ENCODE measurements at places on chromosomes 3 and 15.
A peak's percentile ranks its signal among the peaks of the same experiment; 100 is the strongest.

GRCh38 chr15:33132233-33132580 lies 62.3 kb downstream of the FMN1 start:
- no peak for DNase-seq

DNA sequence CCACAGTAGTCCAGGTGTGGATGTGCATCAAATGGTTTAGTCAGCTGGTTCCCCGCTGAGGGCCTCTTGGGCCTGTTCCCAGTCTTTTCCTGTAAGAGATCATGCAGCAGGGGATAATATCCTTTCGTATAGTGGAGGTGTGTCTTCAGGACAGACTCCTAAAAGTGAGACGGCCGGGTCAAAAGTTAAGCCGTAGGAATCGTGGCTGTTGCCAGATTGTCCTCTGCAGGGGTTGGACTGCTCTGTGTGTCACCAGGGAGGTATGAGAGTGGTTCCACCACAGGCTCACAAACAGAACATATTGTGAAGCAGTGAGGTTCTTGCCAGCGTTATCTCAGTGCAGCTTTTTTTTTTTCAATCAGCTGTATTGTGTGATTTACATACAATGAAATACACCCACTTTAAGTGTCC lies 95.0 kb downstream of the VGLL4 start:
- no peak for DNase-seq

DNA sequence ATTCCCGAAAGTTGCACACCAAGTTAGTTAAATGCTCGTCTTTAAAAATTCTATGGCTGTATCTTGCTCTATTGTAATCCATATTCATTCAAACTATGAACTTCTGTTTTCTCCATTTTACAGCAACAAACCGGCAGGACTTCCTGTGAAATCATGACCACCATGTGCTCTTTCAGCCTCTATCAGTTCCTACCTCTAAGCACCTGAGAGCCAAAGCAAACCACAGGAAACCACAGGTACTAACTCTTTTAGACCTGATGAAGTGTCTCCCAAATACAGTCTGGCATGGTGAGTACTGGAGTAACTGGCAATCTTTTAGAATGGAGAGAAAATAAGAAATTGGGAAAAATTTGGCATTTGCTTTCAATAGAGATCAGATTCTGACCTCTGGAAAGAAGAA lies 186.5 kb upstream of the SLITRK3 start:
- DNase-seq: no peak

GRCh38 chr15:63531586-63531985 lies 27.2 kb downstream of the USP3 start:
- no peak for DNase-seq

- DNase-seq: no peak
These were observed 101.4 kb upstream of the TRPM1 start for GRCh38 chr15:31202953-31203352.

DNA sequence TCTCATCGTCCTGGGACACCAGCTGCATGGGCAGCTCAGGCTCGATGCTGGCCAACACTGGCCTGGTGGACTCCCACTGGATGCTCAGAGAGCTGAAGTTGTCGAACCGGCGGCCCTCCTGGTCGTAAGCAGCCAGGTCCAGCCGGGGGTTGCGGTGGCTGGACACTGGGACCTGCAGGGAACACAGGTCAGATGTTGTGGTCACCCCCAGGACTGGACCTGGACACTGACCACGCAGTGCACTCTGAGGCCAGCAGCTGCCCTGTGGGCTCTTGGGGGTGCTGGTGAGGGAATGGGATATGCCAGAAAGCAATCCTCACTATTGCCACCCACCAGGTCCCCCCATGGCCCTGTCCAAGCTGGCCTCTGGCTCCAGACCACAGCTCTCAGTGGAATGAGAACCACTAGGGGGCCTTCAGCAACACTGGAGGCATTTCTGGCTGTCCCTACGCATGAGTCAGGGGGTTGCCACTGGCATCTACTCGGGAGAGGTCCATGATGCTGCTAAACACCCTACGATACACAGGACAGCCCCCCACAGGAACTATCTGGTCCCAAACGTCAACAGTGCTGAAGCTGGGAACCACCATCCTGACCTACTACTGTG lies 66.1 kb downstream of the NUP210 start:
- DNase-seq: no peak

- no peak for DNase-seq
These were observed 52.5 kb downstream of the ADCY5 start for GRCh38 chr3:123396171-123397049.

DNA sequence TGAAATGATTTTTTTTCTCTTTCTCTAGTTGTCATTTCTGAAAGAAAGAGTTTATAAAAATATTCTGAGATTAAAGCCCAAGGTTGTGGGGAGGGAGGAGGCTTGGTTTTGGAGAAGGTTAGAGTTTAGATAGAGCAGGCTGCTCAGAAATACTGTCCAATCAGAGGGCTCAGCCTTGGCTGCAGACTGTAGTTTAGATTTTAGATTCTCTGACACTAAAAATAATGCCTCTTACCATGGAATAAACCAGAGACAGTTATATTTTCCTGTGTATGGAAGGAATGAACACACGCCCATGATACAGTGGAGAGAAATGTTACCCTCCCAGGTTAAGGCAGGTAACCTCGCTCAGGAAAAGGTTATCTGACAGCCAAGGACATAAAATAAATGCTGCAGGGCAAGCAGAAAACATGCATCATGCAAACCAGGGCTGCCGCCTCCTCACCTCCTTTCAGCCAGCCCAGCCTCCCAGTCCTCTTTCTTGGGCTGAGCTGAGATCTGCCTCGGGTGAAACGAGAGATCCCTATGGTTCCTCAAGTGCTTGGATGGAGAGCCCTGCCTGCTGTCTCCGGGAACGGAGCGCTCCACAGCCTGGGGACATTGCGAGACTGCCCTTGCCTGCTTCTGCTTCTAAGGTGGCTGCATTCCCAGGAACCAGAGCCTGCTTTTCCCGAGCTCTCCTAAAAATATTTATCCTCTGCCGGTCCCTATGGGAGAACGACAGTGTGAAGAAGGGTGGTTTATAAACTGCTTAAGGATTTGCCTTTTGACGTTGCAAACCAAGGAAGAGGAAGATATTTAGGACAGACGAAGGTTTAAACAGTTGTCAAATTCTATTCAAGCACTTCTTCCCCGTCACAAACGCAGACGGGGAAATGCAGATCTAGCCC lies 848 bp downstream of the NCEH1 start:
- DNase-seq: peak; percentile 10

- DNase-seq: no peak
These were observed 315.1 kb upstream of the PROK2 start for GRCh38 chr3:72100080-72100511.

DNA sequence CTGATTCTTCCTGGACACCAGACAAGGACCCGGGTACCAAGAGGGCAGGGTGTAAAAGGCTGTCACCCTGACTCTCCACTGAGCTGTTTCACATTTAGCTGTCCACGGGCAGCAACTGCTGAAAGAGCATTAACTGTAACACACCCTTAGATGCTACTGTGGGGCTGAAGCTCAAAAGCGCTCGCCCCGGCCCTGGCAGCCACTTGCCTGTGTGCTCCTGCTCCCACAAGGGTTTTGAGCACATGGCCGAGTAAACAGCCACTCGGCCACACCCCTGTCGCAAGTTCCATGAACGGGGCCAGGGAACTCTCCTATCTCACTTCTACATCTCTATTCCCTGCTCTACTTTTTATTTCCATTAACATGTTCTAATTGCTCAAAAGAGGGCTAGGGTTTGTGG lies 421.7 kb downstream of the TUSC7 start:
- DNase-seq: no peak

GRCh38 chr3:128348805-128349531 lies 117.7 kb downstream of the DNAJB8 start:
- DNase-seq: no peak

DNA sequence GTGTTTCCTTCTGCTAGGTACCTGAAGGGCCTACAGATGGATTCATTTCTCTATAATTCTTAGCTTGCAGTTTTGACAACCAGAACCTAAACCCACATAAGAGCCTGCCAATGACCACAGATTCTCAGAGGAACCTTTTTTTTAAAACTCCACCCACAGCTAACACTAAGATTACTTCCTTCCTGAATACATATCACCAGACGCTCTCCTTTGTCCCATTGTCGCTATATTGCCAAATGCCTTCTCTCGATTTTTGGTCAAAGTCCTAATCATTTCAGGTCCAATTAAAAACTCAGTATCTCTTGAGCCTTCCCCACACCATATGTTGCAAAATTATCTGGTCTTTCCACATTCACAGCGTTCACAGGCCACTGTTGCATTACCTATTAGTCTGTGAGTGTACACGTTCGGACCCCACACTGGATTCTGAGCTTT lies 12.4 kb downstream of the ZNF710 start:
- DNase-seq: peak; percentile 42

DNA sequence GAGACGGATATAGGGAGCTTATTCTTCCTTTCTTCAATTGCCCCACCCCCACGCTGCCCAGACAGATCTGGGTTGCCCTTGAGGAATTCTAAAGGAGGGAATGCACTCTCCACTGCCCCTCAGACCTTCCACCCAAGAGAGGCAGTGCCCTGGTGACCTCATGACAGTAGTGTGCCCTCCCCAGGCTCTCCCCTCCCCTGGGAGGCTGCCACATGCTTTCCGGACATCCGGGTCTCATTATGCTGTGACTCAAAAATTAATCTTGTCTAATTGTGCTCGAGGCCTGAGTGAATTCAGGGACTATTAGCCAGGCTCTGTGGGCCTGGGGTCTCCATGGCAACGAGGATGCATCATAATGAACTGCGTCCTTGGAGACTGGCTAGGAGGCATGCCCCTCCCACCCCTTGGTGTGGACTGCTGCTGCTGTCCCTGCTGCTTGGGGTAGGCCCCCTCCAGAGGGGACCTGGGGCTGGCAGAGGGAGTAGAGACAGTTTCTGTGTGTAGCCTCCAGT lies 20.8 kb downstream of the CORO2B start:
- DNase-seq: no peak

- no peak for DNase-seq
These were observed 19.4 kb upstream of the UBE2E2 start for GRCh38 chr3:23183731-23184130.

- no peak for DNase-seq
These were observed 280.4 kb downstream of the SLC9A9 start for GRCh38 chr3:143567823-143568222.

DNA sequence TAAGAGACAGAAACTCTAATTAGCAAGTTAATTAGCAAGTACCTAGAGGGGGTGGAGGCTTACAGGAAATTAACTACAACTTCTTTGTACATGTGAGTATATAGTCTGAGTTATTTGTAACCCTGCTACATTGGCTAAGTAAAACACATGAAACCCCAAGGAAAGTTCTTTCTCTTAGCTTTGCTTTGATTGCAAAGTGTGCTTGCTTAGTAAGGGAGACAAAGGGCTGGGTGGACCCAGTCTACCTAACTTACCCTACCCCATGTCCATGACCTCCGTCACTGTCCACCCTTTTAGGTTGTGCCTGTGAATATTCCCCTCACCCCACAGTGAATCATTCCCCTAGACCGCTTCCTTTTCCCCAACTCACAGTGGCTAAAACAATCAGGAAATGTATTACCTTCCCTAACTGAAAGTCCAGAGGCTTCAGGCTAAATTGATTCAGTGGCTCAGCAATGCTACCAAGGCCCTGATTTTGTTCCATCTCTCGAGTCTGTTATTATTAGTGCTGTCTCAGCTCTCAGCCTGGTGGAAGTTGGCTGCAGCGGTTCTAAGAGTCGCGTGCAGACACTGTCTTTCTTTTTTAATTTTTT lies 31.1 kb upstream of the RYR3 start:
- no peak for DNase-seq

Measured in activated CD4-positive, alpha-beta T cell treated with anti-CD3 and anti-CD28 coated beads, Interleukin-2, Interleukin-6, amounts not matched to agents 100 ng/mL and 50 ng/mL, durations not matched to agents 16 hours and 8 hours (primary cell).